Nephron progenitor cell (in vitro differentiated cells): ENCODE measurements at places on chromosomes 4 and X.

DNA sequence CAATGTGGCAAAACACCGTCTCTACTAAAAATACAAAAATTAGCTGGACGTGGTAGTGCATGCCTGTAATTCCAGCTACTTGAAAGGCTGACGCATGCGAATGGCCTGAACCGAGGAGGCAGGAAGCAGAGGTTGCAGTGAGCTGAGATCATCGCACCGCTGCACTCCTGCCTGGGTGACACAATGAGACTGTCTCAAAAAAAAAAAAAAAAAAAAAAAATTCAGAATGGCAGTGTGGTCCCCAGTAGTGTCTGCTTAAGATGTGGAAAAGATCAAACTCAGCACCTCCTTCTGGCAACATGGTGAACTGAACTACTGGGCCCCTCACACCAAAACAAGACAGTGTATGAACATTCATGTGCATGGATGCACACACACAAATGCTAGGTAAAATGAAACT, 32.2 kb downstream of the SMS start:
- no peak for DNase-seq

DNA sequence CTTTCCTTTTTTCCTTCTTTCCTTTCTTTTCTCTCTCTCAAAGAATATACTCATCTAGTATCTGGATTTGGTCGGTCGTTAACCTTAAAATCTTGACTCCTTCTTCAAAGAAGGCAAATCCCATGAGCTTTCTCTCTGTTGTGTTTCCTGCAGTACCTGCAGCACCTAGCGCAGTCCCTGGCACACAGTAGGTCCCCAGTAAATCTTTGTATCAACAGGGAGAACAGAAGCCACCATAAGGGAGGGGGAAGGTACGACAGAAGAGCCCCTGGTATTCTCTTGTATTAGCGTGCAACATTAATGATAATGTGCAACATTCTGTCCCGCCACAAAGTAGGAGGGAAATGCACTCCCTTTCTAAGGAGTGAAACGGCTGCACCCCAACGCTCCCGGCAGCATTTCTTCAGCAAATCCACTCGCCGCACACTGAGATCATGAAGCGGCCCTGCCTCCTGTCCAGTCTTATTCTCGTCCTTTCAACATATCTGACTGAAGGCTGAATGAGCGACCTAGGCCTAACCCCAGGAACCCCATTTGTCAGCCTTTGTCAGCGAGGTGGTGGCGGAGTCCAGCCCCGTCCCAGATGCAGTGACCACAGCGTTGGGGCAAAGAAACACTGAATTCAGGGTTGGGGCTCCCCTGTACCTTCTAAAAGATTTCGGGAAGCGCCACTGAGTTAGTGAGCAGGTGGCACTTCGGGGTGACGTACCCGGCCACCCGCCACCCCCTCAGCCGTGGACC, 133.7 kb downstream of the AMELX start:
- DNase-seq: no peak

- no peak for DNase-seq
Measured at GRCh38 chr4:44660396-44660795, 9.0 kb upstream of the YIPF7 start.

GRCh38 chrX:46994096-46994495, 81.9 kb downstream of the JADE3 start:
- DNase-seq: no peak

DNA sequence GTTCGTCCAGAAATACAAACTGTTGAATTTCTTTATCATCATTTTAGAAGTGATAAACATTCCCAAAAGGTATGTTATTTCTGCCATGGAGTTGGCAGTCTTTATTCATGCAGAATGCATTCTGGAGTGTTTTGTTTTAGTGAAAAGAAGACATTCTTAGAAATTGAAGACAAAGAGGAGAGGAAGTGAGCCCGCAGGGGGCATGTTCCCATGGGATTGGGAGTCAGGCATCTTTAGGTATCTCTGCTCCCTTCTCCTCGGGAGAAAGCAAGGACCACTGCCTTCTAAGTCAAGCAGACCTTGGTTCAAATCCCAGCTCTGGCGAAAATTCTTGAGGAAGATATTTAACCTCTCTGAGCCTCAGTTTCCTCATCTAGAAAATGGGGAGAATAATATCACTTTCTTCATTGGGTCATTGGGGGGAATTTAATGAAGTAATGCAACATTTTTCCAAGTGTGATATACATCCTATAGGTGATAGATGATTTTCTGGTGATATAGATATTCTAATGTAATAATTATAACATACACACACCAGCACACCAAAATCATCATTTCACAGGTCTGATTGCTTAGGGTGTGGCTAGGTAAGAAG, 26.5 kb upstream of the CHRNA9 start:
- no peak for DNase-seq

DNA sequence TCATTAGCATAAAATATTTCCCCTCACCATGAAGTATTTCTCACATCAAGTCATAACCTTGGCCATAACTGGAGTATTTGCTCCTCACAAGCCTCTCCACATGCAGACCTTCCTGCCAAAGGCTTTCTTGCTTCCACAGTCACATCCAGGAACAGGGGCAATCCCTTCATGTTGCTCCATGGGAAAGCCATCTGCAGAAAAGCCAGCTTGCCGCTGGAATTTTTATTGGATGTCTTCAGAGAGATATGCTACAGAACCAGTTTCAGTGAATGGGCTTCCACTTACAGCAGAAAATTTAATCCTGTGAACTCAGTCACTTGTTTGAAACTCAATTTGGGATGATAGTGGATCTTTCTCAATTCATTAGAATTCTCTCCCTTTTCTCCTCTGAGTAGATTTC, 3.2 kb upstream of the CDKN2AIP start:
- no peak for DNase-seq

DNA sequence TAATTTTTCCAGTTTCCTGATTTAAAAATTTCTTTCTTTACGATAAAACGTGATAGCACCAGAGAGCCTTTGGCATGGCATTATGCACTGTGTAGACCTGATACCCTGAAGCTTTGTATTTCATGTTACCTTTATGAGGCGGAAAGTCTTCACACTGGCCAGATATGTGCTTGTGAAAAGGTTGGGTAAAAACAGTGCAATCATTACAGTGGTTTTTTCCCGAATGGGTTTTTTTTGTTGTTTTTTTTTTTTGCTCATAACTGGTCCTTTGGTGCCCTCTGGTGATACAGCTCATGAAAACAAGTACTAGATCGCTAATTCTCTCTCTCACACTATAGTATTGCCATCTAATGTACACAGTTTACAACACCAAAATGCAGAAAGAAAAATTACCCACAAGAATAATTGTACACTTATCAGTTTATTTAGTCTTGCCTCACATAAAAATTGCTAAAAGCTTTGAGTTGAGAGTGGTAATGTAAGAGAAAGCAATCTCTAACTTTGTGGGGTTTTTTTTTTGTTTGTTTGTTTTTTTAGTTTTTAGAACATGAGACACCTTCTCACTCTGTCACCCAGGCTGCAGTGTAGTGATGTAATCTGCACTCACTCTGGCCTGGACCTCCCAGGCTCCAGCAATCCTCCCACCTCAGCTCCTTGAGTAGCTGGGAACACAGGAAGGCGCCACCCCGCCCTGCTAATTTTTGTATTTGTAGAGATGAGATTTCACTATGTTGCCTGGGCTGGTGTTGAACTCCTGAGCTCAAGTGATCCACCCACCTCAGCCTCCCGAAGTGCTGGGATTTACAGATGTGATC, 21.3 kb downstream of the SPCS3 start:
- peak; percentile 5 for DNase-seq

DNA sequence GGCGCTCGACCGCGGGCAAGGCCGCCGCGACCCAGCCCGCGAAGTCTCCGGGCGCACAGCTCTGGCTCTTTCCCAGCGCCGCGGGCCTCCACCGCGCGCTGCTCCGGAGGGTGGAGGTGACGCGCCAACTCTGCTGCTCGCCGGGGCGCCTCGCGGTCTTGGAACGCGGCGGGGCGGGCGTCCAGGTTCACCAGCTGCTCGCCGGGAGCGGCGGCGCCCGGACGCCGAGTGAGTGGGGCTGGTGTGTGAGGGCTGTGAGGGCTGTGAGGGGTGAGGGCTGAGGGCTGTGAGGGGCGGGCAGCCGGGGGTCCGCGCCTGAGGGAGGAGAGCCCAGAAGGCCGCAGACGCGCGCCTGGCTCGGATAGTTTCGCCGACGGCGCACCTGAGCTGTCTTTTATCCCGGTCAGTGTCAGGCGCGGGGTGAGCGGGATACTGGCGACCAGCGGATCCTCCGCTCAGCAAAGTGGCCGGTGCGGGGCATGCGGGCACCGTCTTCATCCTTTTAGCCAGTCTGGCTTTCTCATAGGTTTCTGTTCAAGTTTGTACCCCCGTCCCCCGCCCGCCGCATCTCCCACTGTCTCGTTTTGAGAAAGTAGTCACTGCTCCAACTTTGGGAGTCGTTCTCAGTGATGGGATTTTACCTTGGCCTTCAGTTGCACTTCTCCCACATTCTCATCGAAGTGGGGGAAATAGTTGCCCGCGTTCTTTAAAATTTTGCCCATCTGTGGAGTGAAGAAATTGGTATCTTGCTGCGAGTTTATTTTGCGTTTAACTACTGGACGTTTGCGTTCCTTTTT, 586 bp downstream of the HERC5 start:
- peak; percentile 68 for DNase-seq

DNA sequence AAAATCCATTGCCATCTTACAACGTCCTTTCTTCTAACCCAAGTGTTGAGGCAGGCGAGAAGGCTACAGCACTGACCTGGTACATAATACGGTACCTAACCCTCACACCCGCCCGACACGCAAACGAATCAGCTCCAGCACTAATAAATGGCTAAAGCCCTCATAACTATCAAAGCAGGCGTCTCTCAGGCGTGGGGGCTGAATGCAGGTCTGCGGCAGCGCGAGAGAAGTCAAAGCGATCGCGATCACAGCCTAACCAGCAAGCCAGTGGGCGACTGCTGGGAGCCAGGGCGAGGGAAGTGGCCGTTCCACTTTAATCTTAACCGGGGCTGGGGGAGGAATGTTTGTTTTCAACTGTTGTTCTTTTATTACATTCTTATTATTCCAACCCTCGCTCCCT, 1.5 kb downstream of the CDX4 start:
- no peak for DNase-seq

- no peak for DNase-seq
Measured at GRCh38 chrX:76920607-76921006, 493.1 kb downstream of the MAGEE1 start.

DNA sequence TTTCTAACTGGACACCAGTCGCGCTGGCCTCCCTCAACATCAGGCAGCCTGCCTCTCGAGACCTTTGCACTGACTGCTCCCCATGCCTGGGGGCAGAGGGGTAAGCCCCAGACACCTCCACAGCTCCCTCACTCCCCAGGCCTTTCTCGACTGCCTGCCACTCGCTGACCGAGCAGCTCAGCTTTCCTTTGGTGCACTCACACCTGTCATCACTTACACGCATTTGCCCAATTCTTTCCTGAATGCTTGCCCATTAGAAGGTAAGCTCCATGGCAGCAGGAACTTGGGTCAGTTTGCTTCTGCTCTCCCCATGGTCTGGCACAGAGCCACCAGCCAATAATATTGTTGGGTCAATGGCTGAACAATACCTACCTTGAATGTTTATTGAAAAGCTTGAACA, 32.2 kb upstream of the PROM1 start:
- DNase-seq: no peak

DNA sequence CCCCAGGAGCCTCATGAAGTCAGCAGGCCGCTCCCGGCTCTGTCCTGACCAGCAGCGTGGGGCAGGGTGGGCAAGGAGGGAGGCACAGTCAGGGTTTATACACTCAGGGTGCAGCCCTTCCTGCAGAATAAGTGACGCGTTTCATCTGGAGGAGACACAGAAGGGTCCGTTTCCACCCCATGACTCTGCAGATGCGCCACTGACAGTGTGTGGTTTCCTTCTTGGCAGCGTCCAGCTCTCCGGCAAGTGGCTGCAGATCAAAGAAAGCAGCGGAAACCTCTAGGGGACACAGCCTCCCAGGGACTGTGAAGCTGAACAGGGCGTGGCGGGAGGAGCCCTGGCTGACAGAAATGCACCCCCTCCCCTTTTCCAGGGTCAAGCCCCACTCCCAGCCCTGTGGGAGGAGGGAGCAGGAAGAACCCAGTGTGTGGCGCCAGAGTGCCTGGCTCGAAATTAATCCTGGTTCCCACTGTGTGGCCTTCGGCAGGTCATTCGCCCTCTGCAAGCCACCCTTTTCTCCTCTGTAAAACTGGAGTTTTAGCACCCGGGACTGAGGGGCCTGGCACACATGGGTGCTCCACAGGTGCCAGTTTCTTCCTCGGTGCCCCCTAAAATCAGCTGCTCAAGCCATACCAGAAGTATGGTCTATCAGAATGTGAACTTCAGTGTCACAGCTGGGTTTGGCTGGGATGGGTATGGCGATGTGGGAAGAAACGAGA, 17.3 kb upstream of the TBC1D14 start:
- DNase-seq: peak; percentile 58

DNA sequence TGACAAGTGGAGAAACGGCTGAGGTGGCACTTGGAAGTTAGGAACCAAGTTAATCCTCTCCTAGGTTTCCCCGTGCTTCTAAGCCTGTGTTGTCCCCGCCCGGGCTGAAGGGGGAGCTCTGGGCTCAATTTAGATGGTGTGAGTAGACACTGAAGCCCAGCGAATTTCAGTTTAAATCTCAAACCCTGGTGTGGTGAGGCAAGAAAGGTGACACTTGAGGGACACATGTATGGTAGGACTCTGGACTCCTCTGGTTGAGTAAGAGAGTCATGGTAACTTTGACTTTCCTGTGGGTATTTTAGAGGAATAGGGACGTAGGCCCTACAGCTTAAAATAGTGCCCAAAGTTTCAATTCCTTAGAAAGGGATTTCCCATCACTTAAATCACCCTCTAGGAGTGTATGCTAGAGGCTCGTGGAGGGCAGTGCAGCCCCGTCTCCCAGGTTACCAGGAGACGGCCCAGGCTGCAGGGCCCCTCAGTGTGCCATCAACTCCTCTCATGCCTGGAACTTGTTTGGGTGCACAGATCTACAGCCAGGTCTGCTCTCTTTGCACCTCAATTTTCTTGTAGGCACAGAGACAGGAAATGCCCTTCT, 24.0 kb downstream of the HAND2 start:
- peak; percentile 57 for DNase-seq

DNA sequence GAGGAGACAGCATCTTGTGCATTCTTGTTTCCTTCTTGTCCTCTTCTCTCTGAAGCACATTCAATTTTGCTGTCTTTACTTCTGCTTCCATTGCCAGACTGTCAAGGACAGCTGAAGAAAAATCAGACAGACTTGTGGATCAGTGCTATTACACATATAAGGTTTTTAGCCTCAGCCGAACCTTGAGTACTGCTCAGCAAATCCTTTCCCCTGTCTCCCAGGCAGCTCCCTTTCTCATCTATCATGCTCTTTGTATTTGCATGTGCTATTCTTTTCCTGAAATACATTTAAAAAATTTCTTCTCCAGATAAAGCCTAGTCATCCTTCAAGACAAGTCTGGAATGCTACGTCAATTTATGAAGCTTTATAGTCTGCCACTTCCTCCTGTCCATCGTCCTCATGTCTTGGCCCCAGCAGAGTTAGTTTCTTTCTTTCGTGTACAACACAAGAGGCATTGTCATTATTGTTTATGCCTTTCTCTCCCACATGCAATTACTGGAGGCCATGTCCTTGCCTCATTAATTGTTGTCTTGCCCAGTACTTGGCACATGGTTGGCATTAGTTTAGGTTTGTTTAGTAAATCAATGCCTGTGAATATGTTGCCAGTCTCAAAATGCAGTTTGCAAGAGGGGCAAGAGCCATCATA, 45.1 kb downstream of the ADGRL3 start:
- DNase-seq: no peak
